WERI-Rb-1 (cell line): ENCODE measurements at places on chromosomes 1 and 21.
A peak's percentile ranks its signal among the peaks of the same experiment; 100 is the strongest.

- peak; percentile 59 for DNase-seq
Observed at GRCh38 chr1:210321552-210321951, 7.2 kb upstream of the HHAT start.

DNA sequence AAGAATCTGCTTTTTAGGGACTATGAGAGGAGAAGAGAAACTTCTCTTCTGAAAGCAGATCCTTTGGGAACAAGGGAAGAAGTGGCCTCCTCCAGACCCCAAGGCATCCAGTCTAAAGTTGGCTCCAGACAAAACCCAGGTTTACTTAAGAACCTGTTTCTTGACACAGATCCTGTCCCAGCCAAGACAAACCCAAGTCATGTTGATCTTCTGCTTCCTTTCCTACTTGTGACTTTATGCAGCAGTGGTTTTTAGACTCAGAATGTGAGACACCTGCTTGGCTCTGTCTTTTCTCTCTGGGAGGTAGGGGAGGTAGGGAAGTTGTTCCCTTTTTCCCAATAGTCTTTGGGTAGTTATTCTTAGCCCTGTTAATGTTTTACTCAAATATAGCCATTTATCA, 38.3 kb downstream of the ELAPOR1 start:
- no peak for DNase-seq

- DNase-seq = no peak
Observed at GRCh38 chr1:183279835-183280234, 93.8 kb downstream of the LAMC2 start.

- no peak for DNase-seq
Observed at GRCh38 chr1:43753422-43753821, 46.1 kb downstream of the ST3GAL3 start.

GRCh38 chr1:241640867-241641622, 876 bp upstream of the CHML start:
- no peak for DNase-seq

- DNase-seq = no peak
Observed at GRCh38 chr21:44283948-44284347, 1.7 kb upstream of the AIRE start.

GRCh38 chr1:62746809-62747138, 37.2 kb upstream of the ATG4C start:
- DNase-seq = no peak

DNA sequence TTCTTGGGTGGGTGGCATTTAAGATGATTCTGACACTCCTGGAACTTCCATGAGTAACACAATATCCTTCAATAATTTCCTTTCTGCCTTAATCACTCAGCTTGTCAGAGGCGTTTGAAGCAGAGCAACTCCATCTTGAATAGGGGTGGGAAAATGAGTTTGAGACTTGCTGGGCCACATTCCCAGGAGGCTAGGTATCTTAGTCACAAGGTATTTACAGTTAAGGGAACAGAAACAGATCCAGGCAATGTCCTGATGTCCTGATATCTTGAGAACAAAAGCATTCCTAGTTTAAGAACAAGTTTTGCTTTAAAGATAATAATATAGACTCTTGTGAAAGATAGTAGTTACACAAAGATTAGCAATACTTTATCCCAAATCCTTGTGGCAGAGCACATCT, 76.6 kb upstream of the KIAA0040 start:
- no peak for DNase-seq

GRCh38 chr1:27428316-27429028, 36.0 kb downstream of the GPR3 start:
- DNase-seq = no peak

- DNase-seq = no peak
Observed at GRCh38 chr1:114702737-114703136, 7.4 kb upstream of the AMPD1 start.

DNA sequence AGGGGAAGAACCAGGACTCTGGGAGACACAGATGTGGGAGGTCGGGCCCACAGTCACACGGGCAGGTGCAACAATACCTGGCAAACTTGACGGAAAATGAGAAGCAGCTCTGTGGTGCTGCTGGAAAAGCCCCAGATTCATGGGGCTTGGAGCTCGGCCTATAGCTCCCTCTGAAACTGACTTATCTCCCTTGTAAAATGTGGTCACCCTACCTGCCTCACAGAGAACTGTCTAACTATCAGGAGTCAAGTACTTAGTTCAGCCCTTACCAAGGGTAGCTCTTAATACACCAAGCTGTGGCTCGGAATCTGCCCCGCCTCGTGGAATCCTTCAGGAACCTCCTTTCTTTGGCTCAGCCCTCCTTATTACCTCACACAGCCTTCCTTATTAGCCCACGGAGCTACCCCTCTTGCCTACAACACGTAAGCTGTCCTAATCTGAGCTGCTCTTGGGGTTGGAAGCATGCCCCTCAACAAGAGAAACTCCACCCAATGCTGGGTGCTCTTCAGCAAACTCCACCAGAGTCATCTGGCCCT, 68.9 kb downstream of the MRPL37 start:
- no peak for DNase-seq

GRCh38 chr1:1777583-1777899, 729 bp downstream of the NADK start:
- no peak for DNase-seq

DNA sequence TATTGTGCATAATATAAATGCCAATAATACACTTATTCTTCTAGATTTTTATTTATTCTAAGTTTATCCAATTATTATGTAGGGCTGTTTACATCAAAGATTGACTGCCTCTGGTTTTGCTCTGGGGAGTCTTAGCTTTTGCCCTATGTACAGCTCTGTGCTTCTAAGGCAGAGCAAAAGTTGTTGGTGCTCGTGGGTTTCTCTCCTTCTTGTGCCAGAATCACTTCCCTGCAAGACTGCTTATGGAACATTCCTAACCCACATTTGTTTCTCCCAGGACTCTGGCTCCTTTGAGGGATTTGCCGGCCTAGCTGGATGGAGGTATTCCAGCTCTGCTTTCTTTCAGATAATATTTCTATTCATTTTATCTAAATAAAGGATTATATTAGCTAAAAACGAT, 849.1 kb downstream of the USP25 start:
- no peak for DNase-seq

GRCh38 chr21:39055167-39055767, 128.0 kb downstream of the PSMG1 start:
- DNase-seq = no peak

GRCh38 chr21:42654913-42655795, 1.7 kb downstream of the PDE9A start:
- no peak for DNase-seq

GRCh38 chr1:33763406-33763805, 100.5 kb upstream of the HMGB4 start:
- no peak for DNase-seq

DNA sequence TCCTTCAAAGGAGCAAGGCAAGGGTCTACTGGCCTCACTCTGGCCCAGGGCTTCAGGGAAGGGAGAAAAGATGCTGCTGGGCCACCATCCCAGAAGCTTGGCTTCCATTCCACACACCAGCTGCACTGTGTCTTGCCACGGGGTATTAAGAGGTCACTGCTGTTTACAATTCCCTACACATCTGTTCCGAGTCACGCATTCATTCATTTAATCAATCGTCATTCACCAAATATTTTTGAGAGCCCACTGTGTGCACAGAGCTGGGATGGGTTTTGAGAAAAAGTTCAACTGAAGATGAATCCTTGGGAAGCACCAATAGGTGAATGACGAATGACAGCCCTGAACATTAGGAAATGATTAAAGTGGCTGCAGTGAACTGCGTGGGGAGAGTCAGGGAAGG, 101.7 kb downstream of the NAV1 start:
- no peak for DNase-seq

- DNase-seq = no peak
Observed at GRCh38 chr21:38286739-38287471, 30.1 kb downstream of the KCNJ15 start.

DNA sequence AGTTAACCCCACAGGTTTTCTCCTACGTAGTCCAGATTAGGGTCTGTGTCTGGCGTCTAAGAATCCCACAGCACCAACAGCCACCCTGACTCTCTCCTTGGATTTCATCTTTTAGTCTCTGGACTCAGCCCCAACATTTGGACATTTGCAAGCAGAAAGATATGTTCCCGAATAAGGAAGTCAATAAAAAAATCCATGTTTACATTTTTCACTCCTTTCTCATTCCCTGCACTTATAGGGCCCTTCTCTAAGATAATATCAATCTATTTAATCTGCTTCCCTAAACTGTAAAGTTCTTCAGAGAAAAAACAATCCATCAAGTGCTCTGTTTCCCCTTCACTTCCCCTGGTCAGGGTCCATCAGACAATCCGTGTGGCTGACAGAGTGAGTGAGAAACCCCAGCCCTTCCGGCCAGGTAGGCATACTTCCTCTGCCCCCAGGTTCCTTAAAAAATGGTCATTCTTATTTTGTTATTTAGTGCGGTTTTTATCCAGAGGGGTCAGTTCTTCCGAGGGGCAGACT, 105.9 kb upstream of the CDC42BPA start:
- no peak for DNase-seq

DNA sequence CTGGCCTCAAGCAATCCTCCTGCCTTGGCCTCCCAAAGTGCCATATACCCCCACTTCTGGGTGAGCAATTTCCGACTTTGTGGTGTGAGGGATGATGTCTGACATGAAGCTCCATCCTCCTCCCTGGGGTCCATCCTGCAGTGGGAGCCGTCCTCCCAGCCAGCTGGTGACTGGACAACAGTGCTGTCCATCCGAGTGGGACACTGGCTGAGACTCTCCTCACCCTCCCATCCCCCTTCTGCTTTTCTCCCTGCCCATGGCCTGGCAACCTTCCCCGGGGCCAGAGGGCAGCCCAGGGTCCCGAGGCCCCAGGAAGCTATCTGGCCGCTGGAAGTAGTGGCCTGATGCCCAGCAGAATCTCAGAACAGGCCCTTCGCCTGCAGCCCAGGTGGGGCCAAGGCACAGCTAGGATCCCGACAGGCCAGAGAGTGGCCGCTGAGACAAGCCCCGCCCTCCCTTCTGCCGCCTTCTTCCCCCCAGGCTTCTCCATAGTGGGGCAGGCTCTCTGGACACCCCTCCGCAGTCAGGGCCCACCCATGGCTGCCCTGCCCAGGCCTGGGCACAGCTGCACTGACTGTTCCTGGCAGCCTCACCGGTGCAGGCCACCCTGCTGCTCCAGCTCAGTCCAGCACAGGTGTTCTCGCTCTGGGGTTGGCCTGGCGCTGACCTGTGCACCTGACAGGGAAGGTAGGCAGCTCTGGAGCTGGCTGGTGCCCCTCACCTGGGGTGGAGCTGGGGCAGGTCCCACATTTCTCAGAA, 8.4 kb upstream of the FAAP20 start:
- DNase-seq = no peak
